A673 (cell line): ENCODE measurements at places on chromosomes 2 and 18. TPM values are rescaled to one million over a fixed set of nuclear protein-coding genes. Genes with fewer than 3 reads are reported as not detected.

DNA sequence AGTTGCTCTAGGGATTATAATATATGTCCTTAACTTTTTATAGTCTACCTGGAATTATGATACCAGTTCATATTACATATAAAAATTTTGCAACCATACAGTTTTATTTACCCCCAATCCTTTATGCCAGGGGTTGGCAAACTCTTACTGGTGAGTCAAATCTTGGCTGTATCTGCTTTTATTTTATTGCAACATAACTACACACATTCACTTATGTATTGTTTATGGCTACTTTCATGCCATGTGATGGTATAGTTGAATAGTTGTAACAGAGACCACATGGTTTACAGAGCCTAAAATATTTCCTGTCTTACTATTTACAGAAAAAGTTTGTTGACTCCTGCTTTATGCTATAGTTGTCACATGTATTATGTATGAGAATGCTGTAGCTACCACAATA is 25.8 kb upstream of the DLX2 start:
- H3K4me3 ChIP-seq = no peak overlapping the region
- DNase-seq = no peak
- no peaks in the 10 kb centered on the region for H3K36me3 ChIP-seq
- no peaks in the 10 kb centered on the region for H3K4me1 ChIP-seq
- H3K27me3 ChIP-seq = no peaks in the 10 kb centered on the region
- H3K27ac ChIP-seq = no peak overlapping the region

- H3K27ac ChIP-seq = no peak overlapping the region
- no peaks in the 10 kb centered on the region for H3K4me1 ChIP-seq
- H3K27me3 ChIP-seq = no peaks in the 10 kb centered on the region
These were observed 450.2 kb downstream of the ERBB4 start for GRCh38 chr2:212088353-212088752.

DNA sequence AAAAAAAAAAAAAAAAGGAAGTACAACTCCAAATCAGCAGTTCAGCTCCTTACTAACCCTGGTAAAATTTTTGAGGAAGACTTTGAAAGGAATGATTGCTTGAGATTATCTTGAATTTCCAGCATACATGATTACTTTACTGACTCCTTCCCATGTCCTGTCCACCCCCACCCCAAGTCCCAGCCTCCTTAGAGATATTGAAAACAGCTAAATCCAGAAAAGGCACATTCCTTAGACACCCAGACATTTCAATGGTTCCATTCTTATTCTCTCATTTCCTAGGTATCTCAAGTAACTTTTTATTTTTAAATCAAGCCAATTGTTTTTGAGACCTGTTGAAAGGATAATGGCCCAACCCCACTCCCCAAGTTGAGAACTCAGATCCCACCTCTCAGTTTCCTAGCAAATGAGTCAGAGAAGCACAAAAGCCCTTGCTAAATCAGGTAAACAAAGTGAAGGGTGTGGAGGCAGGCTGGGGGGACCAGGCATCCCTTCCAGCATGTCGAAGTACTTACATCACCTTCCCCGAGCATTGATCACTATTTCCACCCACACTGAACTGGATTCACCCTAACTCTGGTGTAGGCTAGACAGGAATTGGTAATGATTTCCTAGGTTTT is 95.4 kb upstream of the FZD7 start:
- no peak overlapping the region for H3K4me3 ChIP-seq
- no peak for DNase-seq
- H3K27me3 ChIP-seq = peaks cover 86% of the 10 kb centered on the region
- H3K36me3 ChIP-seq = no peaks in the 10 kb centered on the region
- peaks cover 8% of the 10 kb centered on the region for H3K4me1 ChIP-seq
- no peak overlapping the region for H3K27ac ChIP-seq

The TEKT4 gene
- not detected in 2 replicates for total RNA-seq
